ENCODE measurements at places on chromosomes 6 and 20.

DNA sequence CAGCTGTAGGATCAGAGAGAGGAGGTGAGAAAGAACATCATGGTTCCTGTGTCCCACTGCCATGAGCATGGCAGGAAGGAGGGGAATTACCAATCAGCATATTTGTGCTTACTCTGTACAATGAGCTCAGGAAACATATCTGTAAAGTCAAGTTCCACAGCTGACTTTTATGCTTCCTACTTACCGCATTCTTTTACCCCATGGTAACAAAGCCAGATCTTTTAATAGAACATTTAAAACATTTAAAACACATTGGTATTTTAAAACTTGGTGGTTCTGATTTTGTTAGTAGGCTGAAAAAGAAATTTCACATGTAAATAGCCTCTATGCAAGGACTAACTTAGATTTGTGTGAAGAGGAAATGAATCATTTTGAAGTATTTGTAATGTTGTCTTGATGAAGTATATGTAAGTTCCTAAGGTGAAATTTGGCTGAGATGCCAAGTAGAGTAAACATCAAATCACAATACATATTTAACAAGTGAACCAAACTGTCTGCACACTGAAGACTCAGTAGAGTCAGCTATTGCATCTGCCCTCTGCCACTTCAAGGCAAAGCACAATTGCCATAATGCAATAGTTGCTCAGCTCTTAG, 114.7 kb downstream of the GJA10 start:
- no peak for DNase-seq

GRCh38 chr6:165844232-165844631, 181.2 kb upstream of the PDE10A start:
- DNase-seq = no peak

- no peak for DNase-seq
These were observed 110.1 kb upstream of the PTPN1 start for GRCh38 chr20:50399917-50400704.

DNA sequence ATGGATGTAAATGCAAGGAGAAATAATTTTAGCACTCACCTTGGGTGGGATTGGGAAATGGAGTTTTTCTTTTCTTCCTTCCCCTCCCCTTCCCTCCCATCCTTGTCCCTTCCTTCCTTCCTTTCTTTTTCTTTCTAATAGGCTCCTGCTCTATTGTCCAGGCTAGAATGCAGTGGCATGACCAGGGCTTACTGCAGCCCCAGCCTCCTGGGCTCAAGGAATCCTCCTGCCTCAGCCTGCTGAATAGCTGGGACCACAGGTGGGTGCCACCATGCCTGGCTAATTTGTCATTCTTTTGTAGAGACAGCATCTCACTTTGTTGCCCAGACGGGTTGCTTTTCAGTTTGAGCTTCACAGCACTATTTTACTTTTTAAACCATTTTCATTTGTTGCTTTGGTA, 21.5 kb upstream of the ATRN start:
- DNase-seq = no peak

DNA sequence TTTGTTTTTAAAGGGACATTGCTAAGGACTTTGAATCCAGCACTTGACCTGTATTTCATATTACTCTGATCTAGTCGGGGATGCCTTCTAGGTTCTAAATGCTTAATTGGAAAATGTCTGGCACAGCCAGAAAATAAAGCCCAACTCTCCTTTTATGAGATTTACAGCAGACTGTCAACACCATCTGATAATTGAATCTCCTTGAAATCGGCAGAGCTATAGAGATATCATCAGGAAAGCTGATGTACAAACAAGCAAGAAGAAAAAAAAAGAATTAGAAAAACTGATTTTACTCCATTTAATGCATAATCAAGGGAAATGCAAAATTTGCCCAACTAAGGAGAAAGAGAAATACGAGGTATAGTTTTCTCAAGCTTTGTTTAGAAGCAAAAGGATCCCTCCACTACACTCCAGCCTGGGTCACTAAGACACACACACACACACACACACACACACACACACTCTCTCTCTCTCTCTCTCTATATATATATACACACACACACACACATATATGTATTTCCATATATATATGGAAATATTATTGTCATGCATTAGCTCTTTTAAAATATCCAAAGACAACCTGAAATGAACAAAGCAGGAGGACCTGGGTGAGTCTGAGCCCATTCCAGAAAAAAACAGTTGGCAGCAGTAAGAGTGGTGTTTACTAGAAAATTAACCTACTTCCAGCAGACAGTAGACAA, 9.5 kb upstream of the FOXC1 start:
- no peak for DNase-seq

DNA sequence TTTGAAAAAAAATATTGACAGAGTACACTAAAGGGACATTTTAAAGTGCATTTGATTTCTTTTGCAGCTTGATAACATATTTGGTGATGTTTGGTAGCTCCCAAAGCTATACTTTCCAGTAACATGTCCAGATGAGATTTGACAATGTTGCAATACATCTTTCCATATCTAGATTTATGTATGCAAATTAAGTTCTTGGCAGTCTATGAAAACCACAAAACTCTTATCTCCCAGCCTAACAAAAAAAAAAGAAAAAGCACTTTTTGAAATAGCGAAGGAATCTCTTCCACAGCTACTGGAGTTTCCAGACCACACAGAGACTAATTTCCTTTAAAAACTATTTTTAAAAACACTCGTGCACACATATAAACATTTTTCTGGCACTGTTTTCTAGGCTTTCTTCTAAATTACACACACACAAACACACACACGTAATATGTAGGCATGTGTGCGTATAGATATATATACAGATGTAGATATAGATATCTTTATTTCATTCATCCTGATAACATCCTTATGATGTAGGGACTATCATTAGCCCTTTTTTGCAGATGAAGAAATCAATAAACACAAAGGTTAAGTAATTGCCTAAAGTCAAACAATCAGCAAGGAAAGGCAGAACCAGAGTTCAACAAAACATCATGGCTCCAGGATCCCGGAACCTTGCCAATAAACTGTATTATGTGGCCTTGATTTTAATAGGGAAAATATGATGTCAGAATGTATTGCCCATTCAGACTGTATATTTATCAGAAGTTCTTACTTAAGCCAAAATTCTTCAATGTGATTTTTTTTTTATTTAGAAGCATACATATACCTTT, 93.3 kb downstream of the ADGRB3 start:
- no peak for DNase-seq

- no peak for DNase-seq
These were observed 195.2 kb upstream of the POU3F2 start for GRCh38 chr6:98639089-98639635.

- DNase-seq = no peak
These were observed 126.8 kb upstream of the TMEM170B start for GRCh38 chr6:11410539-11411307.

DNA sequence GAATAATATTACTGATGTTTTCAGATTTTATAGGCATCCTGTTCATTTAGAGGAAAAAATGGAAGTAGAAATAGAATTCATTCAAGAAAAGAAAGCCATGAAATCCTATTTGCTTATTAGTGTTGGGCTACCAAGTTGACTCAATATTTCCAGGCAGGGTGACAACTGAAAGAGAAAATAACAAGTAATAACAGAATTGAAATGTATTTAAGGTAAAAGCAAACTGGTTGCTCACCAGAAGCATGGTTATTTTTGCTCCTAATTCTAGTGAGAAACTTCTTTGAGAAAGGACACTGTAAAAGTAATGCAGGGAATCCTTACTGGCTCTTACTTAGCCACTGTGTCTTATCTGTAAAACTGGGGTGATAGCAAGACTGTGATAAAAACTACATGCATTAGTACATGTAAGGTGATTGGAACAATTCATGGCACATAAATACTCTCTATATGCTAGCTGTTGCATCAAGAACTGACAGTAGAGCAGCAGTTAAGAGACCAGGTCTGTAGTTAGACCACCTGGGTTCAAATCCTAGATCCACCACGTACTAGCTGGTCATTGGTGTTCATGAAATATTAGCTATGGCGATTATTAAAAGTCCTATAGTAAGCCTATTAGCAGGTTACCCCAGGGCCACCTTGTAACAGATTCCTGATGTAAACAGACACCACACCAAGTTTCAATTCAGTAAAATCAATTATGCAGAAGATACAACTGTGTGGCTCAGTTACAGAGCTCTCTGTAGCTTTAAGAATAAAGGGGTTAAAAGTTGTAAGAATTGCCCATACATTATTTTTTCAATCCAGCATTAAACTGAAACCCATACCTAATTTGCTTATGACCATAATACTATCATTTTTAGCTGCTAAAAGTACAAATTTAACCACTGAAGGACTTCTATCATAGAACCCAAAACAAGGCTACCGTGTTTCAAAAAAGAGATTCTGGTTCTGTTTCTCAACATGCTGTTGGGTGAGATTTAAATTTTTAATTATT, 159.2 kb upstream of the COL21A1 start:
- DNase-seq = no peak

GRCh38 chr20:59736366-59736765, 132.0 kb downstream of the PHACTR3 start:
- no peak for DNase-seq

DNA sequence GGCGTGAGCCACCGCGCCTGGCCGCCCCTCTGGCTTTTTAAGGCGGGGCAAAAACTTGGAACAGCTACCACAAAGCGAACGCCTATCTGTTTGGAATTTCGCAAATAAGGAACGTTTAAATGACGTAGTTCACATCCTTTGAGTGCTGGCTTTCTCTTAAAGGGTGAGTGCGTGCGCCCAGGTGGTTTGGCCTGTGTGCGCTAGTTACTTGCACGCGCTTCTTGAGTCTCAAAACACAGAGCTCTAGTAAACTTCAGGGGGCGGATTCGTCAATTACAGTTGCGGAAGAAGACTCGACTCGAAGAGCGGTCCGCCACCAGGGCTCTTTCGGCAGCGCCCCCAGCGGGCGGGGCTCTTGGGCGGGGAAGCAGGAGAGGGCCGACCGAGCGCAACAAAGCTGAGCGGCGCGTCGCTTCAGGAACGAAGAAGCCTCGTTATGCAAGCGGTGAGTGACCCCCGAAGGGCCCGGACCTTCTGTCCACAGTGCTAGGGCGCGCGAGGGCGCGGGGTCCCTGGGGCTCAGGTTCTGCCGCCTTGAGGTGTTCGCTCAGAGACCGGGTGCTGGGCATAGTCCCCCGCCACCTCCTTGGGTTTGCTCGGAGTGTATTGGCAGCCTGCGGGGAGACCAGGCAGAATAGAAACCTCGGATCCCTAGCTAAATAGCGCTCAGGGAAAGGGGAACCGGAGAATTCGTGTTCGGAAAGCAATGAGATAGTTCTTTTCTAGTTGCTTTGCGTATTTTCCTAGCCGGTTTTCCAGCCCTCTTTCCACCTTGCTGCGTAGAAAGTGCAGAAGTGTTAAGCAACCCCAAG, at the start of gene SYCP2L:
Gene SYCP2L, plus strand, starts transcription at position 362 of the 812 bp plus-strand sequence. Its CDS starts 75 bp downstream, at position 437.
- peak; percentile 81 for DNase-seq

- no peak for DNase-seq
These were observed 422.6 kb upstream of the MMS22L start for GRCh38 chr6:97705568-97705967.

GRCh38 chr6:111927321-111927720, 54.1 kb upstream of the FYN start:
- no peak for DNase-seq

- peak; percentile 90 for DNase-seq
These were observed 292.6 kb upstream of the MARCKS start for GRCh38 chr6:113564371-113565171.

GRCh38 chr6:27836783-27837624, 75.2 kb downstream of the OR2B2 start:
- peak; percentile 78 for DNase-seq

DNA sequence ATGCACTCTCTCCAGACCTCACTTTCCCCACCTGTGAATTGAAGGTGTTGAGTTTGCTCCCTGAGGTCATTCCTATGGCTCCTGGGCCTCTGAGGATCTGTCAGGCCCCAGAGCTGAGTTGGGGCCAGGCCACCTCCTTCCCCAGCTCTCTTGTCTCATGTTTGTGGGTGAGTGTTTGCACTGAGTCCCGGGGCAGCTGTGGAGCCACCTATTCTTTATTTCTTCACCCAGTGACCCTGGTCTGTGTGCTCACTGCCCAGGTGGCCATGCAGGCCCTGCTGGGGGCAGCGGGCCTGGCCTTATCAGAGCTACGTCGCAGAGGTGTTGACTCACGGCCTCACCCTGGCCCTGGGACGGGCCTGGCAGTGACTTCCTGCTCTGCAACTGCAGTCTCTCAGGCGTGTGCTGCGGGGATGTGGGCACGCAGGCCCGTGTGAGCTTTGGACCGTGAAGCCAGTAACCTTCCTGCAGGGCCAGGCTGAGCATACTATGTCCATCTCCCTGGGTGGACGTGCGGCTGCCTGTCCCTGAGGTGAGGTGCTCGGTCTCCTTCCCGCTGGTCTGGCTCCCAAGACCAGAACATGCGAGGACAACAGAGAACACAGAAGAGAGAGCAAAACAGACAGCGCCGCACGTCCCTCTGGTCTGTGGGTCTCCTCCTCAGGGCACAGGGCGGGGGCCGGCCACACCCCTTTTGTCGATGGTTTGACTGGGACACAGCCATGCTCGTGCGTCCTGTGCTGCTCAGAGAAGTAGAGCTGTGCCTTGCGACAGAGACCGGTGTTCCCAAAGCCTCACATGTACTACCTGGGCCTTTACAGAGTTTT, 12.1 kb downstream of the TMEM181 start:
- DNase-seq = no peak

DNA sequence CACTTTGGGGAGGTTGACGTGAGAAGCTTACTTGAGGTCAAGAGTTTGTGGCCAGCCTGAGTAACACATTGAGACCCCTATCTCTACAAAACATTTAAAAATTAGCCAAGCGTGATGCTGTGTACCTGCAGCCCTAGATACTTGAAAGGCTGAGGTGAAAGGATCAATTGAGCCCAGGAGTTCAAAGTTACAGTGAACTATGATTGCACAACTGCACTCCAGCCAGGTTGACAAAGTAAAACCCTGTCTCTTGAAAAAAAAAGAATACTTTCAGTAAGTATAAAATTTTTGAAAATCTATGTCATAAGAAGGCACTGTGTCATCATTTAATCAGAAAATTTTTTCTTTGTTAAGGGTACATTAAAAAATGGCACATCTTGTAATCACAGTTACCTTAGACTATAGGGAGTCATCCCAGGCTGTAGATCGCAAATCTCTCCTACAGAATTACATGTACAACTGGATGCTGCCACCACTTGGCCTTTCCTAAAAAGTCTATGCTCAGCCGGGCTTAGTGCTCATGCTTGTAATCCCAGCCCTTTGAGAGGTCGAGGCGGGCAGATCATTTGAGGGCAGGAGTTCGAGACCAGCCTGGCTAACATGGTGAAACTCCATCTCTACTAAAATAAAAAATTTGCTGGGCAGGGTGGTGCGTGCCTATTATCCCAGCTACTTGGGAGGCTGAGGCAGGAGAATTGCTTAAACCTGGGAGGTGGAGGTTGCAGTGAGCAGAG, 17.0 kb upstream of the MRS2 start:
- no peak for DNase-seq

DNA sequence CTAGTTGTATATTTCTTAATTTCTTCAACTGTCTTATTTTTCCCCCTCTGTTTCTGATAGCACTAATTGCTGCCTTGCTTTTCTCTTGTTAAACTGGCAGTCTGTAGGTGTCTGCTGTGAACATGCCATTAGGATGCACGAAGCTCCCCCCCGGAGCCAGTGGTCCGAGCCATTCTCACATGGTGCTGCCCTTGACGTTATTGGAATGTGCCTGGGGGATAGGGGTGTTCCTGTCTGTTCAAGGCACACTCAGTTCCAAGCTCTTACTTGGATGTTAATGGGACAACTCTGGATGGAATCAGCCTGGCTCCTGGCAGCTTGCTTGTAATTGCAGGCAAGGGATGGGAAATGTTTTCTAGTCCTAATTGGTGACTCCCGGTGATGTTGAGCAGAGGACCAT, 68.4 kb downstream of the RREB1 start:
- DNase-seq = peak; percentile 15

Measured in BE2C (cell line).